ENCODE measurements at places on chromosomes 2 and 18. TPM values are rescaled to one million over a fixed set of nuclear protein-coding genes. Genes with fewer than 3 reads are reported as not detected.

DNA sequence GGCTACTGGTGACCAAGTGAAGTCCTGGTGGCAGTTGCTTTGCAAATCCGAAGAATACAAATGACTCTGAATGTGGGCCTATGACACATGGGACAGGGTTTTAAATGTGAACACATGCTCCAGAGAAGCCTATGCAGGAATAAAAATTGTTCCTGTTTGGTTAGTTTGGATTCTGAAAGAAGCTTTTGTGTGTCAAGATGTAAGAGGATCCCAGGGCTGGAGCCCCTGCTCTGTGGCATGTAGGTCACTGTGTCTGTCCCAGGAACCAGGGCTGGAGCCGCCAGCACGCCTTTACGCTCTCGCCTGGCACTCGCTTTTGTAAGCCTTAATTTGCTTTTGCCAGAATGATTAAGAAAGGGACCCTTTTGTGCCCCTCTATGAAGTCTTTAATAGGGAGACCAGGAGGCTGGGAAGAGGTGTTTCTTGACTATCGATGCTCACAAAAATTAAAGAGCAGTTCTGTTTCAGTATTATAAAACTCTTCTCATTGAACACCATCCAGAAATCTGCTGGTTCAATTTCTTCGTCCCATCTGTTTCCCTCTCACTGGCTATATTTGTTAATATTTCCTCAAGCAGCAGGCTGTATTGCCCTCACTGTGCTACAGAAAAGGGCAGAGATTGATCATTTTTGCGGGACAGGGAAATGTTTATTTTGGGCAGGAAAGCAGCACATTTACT is 532.7 kb upstream of the POU3F3 start:
- no peak for DNase-seq

GRCh38 chr2:196160101-196160500 is 11.3 kb downstream of the STK17B start:
- peak; percentile 61 for DNase-seq

DNA sequence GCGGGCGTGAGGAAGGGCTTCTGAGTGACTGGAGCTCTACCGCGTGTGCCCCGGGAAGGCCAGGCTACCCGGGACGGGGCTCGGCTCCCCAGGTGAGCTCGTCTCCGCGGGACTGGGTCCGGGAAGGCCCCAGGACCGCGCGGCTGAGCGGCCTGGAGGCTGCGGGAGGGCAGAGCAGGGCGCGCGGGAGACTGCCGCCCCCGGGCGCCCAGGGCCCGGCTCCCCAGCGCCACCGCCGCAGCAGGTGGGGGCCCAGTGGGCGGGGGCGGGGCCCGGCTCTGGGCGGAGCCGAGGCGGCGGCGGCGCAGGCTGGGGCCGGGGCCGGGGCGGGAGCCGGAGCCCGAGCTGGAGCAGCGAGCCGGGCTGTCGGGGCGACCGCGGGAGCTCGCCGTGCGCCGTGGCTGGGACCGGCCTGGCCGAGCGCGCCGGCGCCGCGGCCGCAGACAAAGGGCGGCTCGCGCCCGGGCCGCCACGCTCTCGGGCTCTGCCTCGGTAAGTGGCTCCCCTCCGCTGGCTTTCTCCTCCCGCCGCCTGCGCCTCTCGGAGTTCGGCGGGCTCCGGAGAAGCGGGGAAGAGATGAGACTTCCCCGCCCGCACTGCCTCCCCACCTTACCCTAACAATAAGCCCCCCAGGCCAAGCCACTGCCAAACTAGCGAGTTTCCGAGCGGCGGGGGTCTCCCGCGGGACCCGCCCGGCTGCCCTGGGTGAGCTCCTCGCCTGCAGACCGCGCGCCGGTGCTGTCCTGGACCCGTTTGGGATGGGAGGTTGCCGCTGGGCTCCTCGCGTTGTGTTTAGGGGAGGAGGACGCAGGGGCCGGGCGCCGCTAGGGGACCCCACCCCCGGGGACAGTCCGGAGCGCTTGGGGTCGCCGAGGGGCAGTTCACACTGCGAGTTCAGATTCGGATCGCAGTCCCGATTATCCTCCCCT is at the start of gene MAPK4:
TSS of gene MAPK4 (plus strand) at position 336 of the 929 bp plus-strand sequence. CDS start 103,872 bp downstream, outside the sequence.
- peak; percentile 60 for DNase-seq

GRCh38 chr2:126665483-126665882 is 9.5 kb downstream of the GYPC start:
- no peak for DNase-seq

DNA sequence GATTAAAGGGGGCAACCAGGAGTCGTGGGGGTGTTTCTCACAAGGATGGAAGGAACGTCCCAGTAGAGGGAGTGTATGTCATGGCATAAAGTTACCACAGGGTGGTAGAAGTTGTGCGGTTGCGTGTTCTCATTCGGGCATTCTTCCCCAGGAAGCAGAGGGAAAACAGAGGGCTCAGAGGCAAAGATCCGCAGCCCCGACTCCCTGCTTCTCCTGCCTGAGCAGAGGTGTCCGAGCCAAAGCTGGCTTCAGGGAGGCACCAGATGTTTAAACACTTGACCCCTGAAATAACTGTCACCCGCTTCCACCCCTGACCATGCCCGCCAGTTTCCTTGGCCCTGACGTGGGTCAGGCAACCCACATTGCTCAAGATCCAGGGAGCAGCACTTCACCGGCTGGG is 83.7 kb downstream of the EN1 start:
- DNase-seq, result no peak

- DNase-seq, result no peak
These were observed 952 bp downstream of the ELMOD3 start for GRCh38 chr2:85355521-85355920.

GRCh38 chr2:216743781-216744180 is 48.4 kb upstream of the IGFBP5 start:
- DNase-seq, result no peak

GRCh38 chr2:108586631-108587030 is 52.4 kb downstream of the LIMS1 start:
- no peak for DNase-seq

GRCh38 chr2:37753758-37754157 is 82.3 kb upstream of the CDC42EP3 start:
- DNase-seq, result peak; percentile 7

Gene HOXD4
- not detected for total RNA-seq

Gene SERPINB5
- total RNA-seq, result 34.0 TPM

Gene MC5R
- not detected for total RNA-seq

Gene SH3RF3
- total RNA-seq, result 0.29 TPM
